NCI-H524 treated with DMSO at 0.1 percent for 48 hours (cell line): ENCODE measurements at places on chromosomes 7 and 10.

DNA sequence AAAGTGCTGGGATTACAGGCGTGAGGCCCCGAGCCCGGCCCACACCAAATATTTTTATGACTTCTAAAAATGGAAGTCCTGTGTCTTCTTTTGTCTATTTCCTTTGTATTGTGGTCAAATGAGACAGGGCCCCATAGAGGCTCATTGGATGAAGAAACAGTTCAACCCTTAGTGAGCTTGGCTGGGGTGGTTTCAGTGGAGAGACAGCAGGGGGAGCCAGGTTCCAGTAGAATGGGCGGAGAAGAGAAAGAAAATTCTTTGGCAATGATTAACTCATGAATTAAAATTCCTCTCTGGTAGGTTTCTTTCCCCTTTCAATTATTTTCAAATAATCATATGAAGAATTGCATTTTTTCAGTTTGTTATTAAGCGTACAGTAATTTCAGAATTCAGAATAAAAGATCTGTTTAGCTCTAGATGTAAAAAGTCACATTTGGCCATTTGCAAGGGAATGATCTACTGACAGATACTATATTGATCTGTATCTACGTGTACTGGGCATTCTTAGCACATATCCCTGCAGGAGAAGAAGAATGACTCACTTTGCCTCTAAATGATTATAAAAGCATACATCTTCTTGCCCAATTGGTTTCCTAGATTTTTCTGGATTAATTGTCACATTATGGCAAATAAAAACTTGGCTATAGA lies 43.2 kb downstream of the PNLIPRP3 start:
- no peak for DNase-seq

GRCh38 chr7:134943785-134944400 lies 42.4 kb upstream of the AGBL3 start:
- no peak for DNase-seq

DNA sequence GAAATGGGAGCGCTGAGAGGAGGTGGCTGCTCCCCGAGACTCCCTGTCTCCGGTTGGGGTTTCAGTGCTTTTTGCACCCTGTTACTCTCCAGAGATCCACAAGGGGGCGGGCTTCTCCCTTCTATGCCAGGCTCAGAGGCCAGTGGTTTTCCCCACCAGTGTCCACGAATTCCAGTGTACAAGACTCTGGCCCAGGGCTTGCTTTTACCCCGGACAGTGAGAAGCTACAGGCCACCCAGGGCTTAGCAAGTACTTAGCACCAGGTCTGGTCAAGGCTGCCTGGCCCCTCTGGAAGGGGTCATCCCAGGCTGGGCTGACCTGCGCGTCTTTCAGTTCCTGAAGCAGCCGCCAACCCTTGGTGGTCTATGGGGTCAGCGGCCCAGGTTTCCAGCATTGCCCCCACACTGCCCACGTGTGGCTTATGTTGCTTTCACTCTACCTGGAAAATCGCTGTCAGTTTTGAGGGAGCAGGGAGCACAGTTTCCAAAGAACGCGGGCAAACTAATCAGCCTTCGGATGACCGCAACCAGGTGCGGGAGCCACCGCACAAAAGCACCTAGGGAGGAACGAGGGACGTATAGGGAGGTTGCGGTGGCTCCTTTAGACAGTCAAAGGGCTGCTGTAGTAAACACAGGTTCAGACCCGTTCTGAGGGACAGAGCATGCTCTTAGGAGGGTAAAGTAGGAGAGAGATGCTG lies 6.8 kb downstream of the CYP26A1 start:
- no peak for DNase-seq

DNA sequence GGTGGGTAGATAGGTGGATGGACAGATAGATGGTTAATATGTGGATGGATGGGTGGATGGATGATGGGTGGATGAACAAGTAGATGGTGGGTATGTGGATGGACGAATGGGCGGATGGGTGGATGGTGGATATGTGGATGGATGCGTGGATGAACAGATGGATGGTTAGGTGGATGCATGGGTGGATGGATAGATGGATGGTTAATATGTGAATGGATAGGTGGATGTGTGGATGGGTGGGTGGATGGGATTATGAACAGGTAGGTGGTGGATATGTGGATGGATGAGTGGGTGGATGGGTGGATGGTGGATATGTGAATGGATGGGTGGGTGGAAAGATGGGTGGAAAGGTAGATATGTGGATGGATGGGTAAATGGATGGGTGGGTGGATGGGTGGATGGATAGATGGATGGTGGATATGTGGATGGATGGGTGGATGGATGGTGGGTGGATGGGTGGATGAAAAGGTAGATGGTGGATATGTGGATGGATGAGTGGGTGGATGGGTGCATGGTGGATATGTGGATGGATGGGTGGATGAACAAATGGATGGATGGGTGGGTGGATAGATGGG lies 14.8 kb downstream of the KNDC1 start:
- DNase-seq = no peak

GRCh38 chr10:89992575-89992974 lies 291.2 kb downstream of the KIF20B start:
- DNase-seq = no peak

GRCh38 chr10:79065091-79065551 lies 3.6 kb upstream of the ZMIZ1 start:
- DNase-seq = no peak

DNA sequence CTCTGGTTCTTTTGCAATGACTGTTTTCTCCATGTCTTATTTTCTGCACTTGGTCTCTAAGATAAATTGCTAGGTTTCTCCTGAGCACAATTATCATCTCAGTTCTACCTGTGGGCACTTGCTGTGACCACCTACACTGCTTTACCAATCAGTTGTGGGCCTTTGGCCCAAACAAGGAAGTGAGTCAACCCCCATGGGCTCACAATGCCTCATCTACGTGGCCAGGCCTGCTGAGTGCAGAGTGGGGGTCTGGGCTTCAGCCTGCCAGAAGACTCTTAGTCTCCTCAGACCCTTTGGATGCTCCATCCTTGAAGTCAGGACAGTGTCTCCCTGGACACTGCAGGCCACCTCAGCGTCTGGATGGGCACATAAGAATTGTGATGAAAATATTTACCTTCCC lies 20.3 kb downstream of the SCART1 start:
- no peak for DNase-seq

DNA sequence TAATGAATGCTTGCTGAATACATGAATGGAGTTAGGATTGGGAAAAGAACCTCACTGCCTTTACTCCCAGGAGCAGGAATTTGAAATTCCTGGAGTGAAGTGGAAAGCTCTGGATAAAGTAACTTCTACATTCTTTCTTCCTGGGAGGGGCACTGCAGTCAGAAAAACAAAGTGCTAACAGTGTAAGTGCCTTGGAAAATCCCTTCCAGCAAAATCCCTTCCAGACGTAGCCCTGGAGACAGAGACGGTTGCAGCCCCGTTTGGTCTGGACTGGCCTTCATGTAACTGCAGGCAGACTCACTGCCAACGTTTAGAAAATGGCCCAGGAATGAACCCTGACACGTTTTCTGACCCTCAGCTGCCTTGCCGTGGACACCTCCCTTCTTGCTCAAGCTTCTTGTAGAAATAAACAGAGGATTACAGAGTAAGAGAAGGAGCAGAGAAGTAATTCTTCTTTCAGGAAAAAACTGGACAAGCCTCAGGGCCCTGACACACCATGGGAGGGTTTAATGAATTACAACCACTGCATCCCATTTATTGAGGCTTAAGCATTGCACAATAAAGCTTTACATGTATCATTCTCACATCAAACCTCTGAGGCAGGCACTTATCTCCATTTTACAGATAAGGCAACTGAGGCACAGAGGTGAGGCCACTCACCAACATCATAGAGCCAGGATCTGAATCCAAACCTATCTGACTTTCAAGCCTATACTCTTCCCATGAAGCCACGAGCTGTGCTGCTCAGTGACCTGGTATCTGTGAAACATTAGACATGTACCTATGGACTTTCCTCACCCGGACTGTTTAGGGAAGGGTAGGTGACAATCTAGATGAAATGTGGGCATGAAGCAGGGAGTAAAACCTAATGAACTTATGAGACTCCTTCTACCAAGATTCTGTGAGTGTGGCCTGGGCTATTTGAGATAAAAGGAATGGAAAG lies 7.8 kb downstream of the ITPRIP start:
- no peak for DNase-seq

GRCh38 chr10:23613900-23614299 lies 175.0 kb downstream of the OTUD1 start:
- DNase-seq = no peak

DNA sequence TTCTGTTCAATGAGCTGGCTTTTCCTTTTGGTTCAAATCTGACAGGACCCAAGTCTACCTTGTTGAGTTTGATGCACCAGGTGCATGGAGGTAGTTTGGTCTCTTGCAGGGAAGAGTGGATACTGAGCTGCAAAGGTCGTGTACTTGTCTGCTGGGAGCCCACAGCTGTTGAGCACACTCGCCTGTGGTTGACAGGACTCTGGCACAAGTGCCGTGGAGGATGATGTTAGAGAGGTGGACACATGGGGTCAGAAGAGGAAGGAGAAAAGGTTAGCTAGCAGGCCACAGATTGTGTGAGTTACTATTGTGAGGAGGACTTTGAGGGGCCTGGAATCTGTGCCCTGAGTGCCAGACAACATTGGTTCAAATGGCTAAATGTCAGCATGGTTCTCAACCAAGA lies 197.3 kb downstream of the CREB5 start:
- no peak for DNase-seq

DNA sequence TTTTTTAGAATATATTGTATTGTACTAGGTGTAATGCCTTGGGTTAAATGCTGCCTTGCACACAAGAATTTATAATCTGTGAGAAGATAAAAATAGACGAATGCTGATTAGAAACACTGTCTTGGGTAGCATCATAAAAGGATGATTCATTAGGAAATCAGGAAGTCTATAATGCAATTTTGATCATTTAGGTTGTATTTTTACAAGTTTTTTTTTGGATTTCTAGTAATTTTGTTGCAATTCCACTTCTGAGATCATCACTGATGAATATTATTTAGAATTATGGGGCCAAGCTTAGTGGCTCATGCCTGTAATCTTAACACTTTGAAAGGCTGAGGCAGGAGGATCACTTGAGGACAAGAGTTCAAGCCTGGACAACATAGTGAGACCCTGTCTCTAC lies 29.6 kb downstream of the WBP1L start:
- DNase-seq = no peak

DNA sequence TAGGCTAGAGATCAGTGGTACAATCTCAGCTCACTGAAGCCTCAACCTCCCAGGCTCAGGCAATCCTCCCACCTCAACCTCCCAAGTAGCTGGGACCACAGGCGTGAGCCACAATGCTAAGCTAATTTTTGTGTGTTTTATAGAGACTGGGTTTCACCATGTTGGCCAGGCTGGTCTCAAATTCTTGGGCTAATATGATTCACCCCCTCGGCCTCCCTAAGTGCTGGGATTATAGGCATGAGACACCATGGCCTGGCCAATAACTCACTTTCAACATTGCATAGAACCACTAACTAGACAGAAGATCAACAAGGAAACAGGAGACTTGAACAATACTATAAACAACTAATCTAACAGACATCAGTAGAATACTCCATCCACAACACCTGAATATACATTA lies 191.7 kb downstream of the LRRN3 start:
- DNase-seq = no peak

GRCh38 chr10:109912335-109913281 lies 10.7 kb downstream of the XPNPEP1 start:
- DNase-seq = no peak
